Epithelial cell of umbilical artery (primary cell): ENCODE measurements at places on chromosomes 1 and 21. TPM values are rescaled to one million over a fixed set of nuclear protein-coding genes. Genes with fewer than 3 reads are reported as not detected.

MYOM3 gene
- 0.30 and 0.32 TPM in 2 replicates for total RNA-seq

RIMS3 gene
- total RNA-seq = 0.15 and 0.32 TPM in 2 replicates

TGFB2 gene
- 6.8 and 25.4 TPM in 2 replicates for total RNA-seq

GBP6 gene
- total RNA-seq = not detected in 2 replicates

DTL gene
- total RNA-seq = 10.1 and 21.9 TPM in 2 replicates

PDPN gene
- 0.32 TPM in 1 of 2 replicates, not detected in the other for total RNA-seq

CHRNB2 gene
- total RNA-seq = not detected in 2 replicates

HTR6 gene
- total RNA-seq = not detected in 2 replicates

LRRC40 gene
- 29.9 and 30.7 TPM in 2 replicates for total RNA-seq

PLEKHA6 gene
- 1.9 and 2.4 TPM in 2 replicates for total RNA-seq

SERPINC1 gene
- total RNA-seq = not detected in 2 replicates

CD84 gene
- total RNA-seq = not detected in 2 replicates

GBP4 gene
- total RNA-seq = 3.6 and 13.2 TPM in 2 replicates

ATP5PF gene
- total RNA-seq = 52.9 and 70.5 TPM in 2 replicates

PRAMEF12 gene
- not detected in 2 replicates for total RNA-seq

HAO2 gene
- total RNA-seq = not detected in 2 replicates

PRKCZ gene
- total RNA-seq = under 0.01 and 0.76 TPM in 2 replicates

SIM2 gene
- total RNA-seq = 0.15 and 0.32 TPM in 2 replicates

HSD3B1 gene
- not detected in 2 replicates for total RNA-seq

TMOD4 gene
- not detected in 2 replicates for total RNA-seq

RBP7 gene
- total RNA-seq = not detected in 2 replicates

FCRL2 gene
- total RNA-seq = not detected in 2 replicates

STXBP3 gene
- total RNA-seq = 62.6 and 63.7 TPM in 2 replicates

PKP1 gene
- under 0.01 TPM in 1 of 2 replicates, not detected in the other for total RNA-seq

ADAMTS4 gene
- total RNA-seq = 16.0 and 16.6 TPM in 2 replicates

ATAD3C gene
- total RNA-seq = not detected in 2 replicates

IL6R gene
- total RNA-seq = 0.65 and 4.1 TPM in 2 replicates

HJV gene
- not detected in 2 replicates for total RNA-seq

LCE1C gene
- not detected in 2 replicates for total RNA-seq

LRRC8B gene
- total RNA-seq = 3.9 and 14.9 TPM in 2 replicates

SPRR2A gene
- not detected in 2 replicates for total RNA-seq

PINK1 gene
- 33.3 and 34.8 TPM in 2 replicates for total RNA-seq

TNFRSF18 gene
- total RNA-seq = not detected in 2 replicates

IPP gene
- 5.5 and 7.4 TPM in 2 replicates for total RNA-seq

SEMA6C gene
- 5.8 and 8.8 TPM in 2 replicates for total RNA-seq

TCHH gene
- not detected in 2 replicates for total RNA-seq

EPHA8 gene
- total RNA-seq = not detected in 2 replicates

MYOG gene
- total RNA-seq = not detected in 2 replicates

OPRD1 gene
- not detected in 2 replicates for total RNA-seq

USP24 gene
- total RNA-seq = 29.3 and 34.4 TPM in 2 replicates

RHD gene
- not detected in 2 replicates for total RNA-seq

TTLL10 gene
- not detected in 2 replicates for total RNA-seq

KRTAP21-1 gene
- not detected in 2 replicates for total RNA-seq
